ENCODE measurements at places on chromosomes 2 and 18.

DNA sequence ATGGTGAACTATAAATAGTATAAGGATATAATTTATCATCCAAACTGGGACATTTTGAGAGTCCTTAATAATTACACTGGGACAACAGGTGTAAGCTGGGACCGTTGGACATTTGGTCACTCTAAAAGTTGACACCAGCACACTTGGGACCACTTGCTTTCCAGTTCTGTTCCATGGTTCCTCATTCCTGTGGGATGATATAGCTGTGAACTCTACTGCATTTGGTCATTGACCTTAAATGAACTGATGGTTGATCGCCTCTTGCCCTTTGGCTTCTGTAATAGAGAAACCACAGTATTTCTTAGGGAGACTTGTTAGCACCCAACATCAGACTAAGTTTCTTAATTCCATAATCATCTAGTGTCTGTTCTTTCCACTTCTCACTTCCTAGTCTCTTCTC is 46.7 kb downstream of the EML6 start:
- DNase-seq = no peak

GRCh38 chr18:7899078-7899477 is 332.0 kb downstream of the PTPRM start:
- DNase-seq = no peak

GRCh38 chr2:237074211-237074993 is 11.3 kb upstream of the COPS8 start:
- no peak for DNase-seq

DNA sequence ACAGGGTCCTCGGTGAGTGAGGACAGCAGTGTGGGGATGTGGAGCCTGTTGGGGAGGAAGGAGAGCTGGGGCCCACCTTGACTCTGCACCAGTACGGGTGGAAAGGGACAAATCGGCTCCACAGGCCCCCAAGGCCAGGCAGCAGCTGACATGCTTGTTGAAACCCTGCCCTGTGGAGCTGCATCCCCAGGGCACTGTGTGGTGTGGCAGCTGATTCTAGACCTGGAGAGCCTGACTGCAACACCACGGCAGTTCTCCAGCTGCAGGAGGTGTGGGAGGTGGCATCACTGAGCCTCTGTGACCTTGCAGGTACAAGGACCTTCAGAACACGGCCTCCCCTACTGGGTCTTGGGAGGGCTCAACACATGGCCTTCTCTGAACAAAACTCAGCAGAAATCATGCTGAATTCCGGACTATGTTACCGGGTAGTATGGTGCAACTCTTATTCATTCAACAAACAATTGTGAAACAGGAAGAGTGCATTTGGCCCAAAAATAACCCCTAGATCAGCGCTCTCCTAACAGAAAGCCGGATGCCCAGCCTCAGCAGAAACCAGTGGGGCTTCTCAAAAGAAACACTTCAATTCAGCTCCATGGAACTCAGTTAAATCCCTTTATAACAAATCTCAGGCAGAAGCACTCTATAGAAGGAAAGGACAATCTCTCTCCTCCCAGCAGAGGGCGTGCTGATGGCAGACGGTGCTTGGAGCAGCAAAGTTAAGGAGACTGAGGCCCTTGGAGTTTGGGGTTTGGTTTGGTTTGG is 104.4 kb upstream of the SALL3 start:
- no peak for DNase-seq

DNA sequence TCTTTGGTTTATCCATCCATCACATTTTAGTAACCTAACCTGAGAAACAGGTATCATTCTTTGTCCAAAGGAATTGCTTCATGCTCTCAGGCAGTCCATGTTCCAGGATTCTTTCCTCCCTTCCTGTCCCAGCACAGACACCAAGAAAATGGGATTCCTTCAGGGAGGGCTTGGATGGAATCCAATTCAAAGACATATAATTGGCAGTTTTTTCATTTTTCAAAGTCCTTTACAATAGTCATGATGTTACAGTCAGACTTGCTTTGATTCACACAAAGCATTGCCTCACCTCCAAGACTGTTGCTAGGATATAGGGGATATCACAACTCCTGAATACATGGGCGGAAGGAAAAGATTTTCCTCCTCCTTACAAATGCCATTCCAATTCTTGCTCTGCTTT is 241.4 kb upstream of the ACVR2A start:
- DNase-seq = no peak

DNA sequence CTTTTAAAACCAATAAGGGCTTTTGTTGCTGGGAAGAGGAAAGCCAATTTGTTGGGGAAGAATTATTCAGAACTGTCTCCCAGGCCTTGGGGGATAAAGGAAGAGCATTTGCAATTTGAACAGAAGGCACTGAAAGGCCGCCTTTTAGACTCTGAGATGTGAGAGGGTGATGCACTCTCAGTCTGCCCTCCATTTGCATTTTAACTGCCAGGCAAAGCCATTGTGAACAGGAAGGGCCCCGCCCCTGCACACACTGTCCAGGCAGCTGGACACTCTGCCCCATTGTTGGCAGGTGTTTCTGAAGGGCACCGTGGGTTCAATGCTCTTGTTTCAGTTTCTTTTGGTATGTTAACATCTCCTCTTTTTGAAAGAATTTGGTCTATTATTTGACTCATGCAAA is 169.5 kb upstream of the COPS8 start:
- no peak for DNase-seq

DNA sequence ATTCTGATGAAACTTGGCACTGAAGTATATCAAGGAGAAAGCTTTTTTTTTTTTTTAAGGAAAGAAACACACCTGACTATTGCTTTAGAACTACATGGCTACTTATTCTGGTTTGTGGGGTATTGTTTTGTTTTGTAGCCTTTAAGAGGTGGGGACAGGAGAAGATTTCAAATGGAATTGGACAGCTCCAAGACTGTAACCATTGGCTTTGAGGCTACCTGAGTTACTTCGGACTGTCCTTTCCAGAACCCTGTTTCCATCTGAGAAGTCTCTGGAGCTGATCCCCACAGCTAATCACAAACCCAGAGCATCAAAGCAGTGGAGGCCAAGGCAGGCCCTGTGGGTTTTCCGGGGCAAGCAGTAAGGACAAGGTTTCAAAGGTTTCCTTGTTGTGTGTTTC is 4.7 kb downstream of the CDC42EP3 start:
- DNase-seq = no peak

DNA sequence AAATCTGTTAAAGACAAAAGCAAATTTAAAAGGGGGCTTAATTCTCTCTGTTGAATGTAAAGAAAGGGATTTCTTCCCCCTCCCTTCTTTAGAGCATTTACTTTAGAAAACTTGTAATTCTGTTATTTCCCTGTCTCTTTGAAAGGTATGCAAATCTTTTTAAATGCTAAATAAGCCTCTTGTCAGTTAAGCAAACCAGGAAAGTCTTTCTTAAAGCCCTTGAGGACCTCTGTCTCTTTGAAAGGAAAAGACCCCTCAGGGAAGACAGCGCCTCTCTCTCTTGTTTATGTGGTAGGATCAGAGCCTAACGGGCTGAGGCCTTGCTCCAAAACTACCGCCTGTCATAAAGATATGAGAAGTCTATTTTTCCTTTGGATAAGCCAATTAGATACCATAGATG is 139.9 kb upstream of the CDH7 start:
- DNase-seq = no peak

GRCh38 chr2:75605770-75606529 is 40.6 kb upstream of the MRPL19 start:
- DNase-seq = no peak

DNA sequence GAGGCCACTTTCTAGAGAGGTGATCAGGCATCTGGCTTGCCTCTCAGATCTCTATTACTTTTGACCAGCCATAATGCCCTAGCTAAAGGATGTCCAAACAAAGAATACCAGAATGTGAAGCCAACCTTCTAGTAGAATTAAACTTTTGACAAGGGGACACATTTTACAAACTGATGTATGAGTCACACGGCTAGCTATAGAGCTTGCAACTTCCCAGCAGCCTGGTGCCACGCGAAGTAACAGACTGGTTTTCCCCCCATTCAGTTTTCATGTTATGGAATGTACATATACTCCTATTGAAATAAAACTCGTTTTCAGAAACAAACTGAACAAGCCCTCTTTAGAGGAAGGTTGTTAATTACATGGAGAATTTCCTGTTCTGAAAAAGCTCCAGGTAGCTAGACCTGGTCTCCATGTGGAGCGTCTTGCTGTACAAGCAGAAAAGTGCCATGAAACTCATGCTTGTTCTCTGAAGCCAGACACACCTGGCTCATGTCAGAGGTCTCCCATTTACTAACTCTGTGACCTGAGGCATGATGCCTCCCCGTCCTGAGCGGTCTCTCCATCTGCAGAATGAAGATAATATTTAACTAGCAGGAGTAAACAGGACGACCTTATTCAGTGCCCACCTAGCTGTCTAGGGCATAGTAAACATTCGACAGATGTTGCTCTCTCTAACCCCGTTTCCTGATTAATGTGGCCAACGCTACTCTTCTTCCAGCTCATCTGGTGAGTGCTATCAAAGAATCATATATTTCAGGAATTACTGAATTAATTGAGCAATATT is 81.5 kb upstream of the MAP3K20 start:
- DNase-seq = no peak

DNA sequence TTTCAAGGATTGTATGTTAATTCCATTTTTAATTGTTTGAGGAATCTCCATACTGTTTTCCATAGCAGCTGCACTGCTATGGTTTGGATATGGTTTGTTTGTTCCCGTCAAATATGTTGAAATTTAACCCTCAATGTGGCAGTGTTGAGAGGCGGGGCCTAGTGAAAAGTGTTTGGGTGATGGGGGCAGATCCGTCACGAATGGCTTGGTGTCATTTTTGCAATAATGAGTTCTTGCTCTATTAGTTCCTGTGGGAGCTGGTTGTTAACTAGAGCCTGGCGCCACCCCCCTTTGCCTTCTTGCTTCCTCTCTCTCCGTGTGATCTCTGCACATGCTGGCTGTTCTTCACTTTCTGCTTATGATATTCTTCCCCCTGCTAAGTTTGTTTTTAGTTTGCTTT is 71.4 kb upstream of the LDLRAD4 start:
- no peak for DNase-seq

DNA sequence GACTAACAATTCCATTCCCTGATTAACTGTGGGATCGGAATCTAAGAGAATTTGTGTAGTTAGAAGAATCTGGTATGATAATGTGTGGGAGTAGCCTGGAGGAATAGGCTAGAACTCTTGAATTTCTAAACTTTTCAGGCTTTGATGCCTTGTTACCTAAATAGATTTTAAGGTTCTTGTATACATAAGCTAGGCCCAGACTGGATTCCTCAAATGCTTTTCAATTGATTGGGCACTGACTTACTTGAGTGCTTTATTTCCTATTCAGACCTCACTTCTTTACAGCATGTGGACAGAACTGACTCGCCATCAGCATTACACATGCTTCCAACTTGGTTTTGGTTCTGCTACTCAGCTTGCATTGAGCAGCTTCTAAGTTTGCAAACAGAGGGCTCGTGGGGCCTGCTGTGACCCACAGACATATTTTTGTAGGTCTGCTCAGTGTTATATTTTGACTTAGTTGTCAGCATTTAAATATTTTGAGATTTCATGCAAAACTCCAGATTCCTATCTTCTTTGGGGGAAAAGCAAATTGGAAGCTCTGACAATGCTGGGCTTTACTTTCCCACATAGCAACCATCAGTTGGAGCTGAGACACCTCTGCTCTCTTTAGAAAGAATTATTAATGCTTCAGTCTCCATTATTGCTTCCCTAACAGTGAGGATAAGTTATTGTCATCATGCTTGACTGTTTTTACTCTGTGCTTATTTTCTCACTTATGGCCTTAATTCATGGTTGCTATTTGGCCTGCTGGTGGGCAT is 5.7 kb downstream of the PARD3B start:
- DNase-seq = no peak

DNA sequence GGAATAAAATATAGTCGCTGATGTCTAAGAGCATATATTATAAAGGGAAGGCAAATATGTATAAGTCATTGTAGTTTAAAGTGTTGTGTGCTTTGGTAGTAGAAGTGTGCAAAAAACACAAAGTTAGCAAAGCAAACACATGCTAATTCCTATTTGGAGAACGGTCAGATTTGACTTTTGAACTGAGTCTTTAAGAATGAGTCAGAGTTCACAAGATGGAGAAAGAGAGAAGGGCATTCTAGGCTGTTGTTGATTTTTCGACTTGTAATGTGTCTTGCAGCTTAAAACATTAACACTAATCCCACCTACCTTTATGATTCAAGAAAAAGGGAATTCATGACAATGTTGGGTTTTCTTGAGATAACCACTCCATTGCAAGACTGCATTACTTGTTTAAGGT is 98.1 kb downstream of the CRIM1 start:
- DNase-seq = no peak

GRCh38 chr2:139864821-139865302 is 1084.7 kb upstream of the NXPH2 start:
- DNase-seq = no peak

GRCh38 chr2:116717832-116718231 is 1096.7 kb upstream of the DDX18 start:
- no peak for DNase-seq

Measured in GDM1 (cell line).